Renal pelvis (tissue), 12 donors: ENCODE measurements at places on chromosomes 5 and 9.

GRCh38 chr5:79001471-79001870, 16.4 kb upstream of the ARSB start:
- DNase-seq = no peak

- no peak for DNase-seq
Measured at GRCh38 chr9:128723352-128723865, 518 bp downstream of the ZDHHC12 start.

DNA sequence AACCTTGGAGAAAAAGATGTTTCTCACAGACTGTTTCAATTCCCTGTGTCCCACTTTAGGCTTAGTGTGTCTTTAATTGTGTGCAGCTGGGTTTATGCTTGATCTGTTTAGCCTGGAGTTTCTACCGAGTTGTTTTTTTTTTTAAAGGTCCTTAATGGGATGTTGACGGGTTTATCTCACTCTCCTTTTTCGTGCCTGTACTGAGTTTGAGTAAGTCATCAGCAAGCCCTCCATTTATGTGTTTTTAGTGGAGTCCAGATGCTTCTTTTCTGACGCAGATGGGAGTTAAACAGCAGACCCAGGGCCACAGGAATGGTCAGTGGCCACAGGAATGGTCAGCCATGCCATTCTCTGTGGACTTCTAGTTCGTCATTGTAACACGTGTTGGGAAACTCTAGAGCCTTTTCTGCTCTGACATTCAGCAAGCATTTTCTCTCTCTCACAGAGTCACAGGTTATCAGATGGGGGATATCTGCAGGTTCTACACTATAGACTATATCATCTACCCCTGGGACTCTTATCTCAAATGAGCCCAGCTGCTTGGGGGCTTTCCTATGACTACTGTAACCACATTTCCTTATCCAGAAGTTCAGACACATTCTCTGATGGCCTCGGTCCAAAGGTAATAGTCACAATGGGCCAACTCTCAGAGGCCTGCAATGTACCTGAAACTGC, 190.5 kb downstream of the TTLL11 start:
- no peak for DNase-seq

DNA sequence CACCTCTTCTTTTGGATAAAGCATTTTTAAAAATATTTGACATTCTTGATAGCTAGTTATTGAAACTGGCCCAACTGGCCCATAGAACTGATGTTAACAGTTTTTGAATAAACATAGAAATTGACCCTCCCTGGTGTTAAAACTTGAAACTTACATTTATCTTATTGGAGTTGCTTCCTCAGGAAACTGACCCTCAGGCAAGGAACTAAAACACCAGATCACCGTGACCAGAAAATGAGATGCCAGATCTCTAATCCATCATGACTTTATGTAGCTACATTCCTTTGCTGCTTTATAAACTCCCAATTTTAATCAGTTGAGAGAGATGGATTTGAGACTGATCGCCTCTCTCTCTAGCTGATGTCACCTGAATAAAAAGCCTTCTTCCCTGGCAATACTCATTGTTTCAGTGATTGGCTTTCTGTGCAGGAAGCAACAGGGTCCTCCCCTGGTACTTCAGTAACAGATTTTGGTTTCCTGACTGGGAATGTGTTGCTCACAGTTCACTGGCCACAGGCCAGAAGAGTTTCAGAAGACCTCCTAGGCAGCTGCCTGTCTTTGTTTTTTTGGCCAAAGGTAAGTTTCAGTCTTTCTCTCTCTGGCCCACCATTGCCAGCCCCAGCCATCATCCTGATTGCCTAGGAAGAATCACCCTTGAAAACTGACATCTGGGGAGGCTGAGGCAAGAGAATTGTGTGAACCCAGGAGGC, 212.4 kb downstream of the DTWD2 start:
- DNase-seq = no peak

DNA sequence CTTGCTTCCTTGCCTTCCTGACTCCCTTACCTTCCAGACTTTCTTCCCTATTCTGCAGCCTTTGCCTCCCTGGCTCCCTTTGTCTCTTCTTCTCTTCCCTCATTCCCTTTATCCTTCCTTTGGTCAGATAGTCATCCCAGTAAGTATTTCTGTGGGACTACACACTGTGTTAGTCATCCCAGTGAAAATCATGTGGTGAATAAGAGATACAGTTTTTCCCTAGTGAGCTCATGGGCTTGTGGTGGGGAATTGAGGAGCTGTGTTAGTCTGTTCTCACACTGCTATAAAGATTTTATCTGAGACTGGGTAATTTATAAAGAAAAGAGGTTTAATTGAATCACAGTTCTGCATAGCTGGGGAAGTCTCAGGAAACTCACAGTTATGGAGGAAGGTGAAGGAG, 109.8 kb upstream of the EDIL3 start:
- DNase-seq = no peak

GRCh38 chr9:100111235-100111634, 12.2 kb downstream of the INVS start:
- no peak for DNase-seq

- DNase-seq = no peak
Measured at GRCh38 chr5:39208471-39208870, 10.9 kb downstream of the FYB1 start.

DNA sequence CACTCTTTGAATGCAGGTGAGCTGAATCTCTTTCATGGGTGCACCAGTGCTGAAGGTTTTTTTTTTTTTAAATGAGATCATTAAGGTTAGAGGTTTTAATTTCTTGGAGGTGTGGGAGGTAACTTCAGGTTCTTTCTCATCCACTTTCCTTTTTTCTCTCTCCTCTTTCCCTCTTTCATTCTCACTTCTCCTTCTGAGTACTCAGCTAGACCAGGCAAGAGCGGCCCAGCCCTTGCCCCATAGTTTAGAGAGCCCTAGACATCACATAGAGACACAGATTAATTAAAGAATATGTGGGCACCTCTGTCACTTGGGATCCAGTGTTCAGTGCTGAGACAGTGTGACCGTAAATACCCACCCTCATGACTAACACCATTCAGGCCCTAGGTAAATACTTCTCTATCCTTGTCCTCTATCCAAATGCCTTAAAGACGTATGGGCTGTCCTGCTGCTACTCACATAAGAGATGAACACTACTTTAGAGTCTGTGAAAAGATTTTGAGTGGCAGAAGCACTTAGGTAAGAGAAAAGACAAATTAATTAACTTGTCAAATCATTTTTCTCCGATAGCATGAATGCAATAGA, 174.1 kb downstream of the TLE4 start:
- no peak for DNase-seq

DNA sequence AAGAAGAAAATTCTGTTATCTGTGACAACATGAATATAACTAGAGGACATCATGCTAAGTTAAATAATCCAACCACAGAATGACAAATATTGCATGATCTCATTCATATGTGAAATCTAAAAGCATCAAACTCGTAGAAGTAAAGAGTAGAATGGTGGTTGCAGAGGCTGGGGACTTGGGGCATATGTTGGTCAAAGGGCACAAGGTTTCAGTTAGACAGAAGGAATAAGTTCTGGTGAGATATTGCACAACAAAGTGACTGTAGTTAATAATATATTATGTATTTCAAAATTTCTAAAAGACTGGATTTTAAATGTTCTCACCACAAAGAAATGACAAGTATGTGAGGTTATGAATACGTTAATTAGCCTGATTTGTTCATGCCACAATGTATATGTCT, 24.8 kb downstream of the GRIA1 start:
- no peak for DNase-seq

- DNase-seq = no peak
Measured at GRCh38 chr5:87132696-87133095, 135.0 kb upstream of the RASA1 start.

DNA sequence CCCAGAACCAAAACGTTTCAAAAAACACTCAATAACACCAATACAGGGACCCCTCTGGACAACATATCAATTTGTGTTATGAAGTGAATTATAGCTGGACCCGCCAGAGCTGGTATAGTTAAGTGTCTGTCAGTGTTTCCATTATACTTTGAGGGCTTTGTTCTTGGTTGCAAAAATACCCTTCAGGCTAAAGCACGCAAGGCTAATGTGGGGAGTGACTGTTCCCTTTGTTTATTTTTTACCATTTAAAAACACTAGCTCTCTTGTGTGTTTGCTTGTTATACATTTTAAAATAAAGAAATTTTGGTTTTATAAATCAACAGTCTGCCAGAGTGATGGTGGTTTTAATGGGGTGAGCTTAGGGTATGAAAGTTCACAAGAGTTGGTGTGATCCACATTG, 859.5 kb downstream of the PTPRD start:
- DNase-seq = no peak

DNA sequence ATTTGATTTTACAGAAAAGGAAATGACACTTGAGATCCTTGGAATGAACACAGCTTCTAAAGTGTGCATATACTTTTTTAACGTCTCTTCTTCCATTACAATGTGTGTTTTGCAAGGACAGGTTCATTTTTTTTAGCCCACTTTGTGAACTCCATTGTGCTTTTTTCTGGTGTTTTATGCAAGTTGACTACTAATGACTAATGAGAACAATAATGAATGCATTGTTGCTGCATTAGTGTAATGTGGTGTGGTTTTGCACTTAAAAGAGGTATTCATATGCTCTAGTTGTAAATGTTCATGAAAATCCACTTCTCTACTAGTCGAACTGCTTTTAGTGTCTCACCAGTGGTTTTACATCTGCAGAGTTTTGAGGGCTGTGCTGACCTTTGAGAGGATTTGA, 93.6 kb downstream of the UHRF2 start:
- DNase-seq = no peak

GRCh38 chr9:98312365-98312764, 56.9 kb upstream of the TBC1D2 start:
- no peak for DNase-seq

DNA sequence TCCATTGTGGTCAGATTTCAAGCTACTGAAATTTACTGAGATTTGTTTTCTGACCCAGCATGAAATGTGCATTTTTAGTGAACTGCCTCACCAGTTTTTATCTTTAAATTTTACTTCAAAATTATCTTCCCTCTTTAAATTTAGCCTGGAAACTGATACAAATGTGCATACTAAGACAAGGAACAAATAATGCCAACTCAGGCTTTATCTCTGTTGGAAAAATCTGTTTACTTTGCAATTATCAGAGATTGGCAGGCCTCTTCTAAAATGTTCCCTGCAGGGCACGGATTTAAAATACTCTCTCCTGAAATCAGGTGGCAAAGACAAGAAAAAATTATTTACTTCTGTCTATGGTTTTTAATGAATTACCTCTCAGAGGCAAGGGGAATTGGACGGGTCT, 151.0 kb upstream of the PTCH1 start:
- no peak for DNase-seq

GRCh38 chr9:121744687-121745395, 93.4 kb downstream of the DAB2IP start:
- no peak for DNase-seq

DNA sequence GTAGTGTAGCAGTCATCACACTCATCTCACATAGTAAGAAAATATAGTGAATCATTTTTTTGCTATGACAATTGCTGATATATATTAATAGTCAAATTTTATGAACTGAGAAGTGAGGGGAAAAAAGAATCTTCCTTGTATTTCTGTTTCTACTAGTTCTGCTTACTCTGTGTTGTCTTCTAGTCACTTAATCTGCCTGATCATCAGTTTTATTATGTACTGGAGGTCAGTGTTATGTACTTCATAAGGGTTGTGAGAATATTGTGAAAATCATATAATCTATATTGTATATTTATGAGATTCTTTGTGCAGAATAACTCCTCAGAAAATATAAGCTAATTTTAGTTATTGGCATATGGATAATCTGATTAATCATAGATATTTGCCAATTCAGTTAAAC, 546.9 kb upstream of the RIOK2 start:
- DNase-seq = no peak

DNA sequence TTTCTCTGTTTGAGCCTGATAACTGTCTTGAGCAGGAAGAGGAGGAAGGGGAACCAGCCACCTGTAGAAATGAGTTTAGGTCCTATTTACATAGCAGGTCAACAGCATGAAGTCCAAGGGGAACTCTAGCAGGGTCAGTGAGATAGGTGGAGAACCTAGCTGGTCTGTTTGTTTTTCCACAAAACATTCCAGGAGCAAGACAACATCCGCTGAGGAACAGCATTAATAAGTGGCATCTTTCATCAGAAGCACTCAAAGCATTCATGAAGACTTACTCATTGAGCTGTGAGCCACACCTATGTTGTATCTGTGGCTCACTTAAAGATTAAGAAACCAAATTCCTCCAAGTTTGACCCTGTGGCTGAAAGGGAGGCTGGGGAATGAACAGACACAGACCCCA, 115.9 kb downstream of the ACTBL2 start:
- no peak for DNase-seq

- DNase-seq = no peak
Measured at GRCh38 chr5:114957384-114957783, 212.3 kb downstream of the TRIM36 start.

GRCh38 chr5:12615141-12615820, 711.0 kb upstream of the CTNND2 start:
- no peak for DNase-seq

DNA sequence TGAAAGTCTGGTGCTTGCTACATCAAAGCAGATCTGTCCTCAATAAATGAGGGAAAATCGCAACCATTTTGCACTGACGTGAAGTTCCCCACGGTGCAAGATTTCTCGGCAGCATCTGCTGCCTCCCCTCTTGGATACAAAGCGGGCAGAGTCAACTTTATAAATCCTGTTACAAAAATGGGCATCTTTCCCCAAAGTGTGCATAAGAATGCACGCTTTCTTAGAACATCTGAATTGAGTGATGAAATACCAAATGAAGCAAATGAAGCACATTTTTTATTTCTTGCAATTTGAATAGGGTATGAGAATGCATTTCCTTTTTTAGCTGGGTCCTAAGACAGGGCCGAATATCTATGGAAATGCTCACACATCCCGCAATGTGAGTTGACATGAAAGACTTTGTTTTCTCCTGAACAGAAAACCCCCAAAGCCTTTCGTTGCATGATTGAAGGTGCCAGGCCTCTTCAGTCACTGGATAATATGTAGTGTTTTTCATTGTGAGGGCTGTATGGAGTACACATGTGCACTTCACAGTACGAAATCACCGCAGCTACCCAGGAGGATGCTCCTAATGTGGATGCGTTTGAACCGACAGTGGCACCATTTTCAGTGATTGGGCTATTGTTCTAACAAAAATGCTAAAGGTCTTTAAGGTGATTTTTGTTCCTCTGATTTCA, 19.6 kb upstream of the MAPKAP1 start:
- no peak for DNase-seq

DNA sequence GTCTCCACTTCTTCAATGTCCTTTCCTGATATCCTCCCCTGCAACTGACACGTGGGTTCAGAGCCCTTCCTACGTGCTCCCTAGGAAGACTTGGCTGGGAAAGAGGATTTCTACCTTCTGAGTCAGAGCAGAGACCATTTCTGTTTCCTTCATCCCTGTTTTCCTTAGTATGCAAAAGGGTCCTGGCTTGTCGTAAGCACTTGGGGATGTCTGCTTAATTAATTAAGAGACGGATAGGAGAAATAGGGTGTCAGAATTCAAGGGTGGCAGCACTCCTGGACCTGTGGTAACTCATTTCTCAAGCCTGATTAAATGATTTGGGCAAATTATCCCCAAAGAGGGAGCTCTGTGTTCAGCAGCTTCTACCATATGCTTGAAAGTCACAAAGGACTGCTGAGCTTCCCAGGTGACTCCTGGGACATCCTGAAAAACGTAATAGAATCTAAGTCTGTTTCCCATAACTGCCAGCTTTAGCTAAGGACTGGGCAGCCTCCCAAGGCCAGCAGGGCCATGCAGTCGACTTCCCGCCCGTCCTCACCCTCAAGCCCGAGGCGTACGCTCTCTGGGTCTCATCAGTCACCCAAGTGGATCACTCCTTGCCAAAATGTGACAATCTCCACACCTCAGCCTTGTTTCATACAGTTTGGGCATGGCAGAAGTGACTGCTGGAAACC, 20.5 kb downstream of the ABCA1 start:
- no peak for DNase-seq

GRCh38 chr9:16341177-16341576, 529.3 kb downstream of the BNC2 start:
- DNase-seq = no peak
